AG09309 (cell line): ENCODE measurements at places on chromosomes 4 and X.
A peak's percentile ranks its signal among the peaks of the same experiment; 100 is the strongest.

DNA sequence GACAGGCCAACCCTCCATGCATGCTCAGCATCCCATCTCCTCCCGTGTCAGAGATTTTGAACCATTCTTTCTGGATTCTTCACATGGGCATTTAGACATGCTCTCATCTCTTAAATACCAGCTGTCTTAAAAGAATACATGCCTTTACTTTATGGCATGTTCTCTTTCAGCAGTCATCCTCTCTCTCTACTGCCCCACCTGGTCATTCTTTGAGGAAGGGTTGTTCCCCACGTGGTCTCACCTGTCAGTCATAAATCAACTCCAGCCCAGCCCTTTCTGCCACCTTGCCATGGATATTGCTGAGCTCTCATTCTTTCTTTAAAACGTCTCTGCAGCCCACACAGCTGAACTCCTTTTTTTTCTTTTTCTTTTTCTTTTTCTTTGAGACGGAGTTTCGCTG is 111.3 kb downstream of the ARHGAP10 start:
- no peak for DNase-seq

DNA sequence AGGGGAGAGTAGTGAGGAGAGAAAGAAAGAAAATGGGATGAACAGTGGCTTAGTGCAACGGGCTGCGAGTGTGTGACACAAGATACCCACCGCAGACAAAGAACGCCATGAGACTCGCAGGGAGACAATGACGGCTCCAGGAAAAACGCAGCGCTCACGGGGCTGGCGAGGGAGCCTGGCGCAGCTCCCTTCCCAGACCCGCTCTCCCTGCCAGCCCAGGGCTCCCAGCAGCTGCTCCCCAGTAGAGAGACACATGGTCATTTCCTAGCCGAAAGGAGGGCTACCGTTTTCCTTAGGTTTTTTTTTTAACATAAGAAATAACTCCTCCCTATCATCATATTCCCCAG is 149.5 kb downstream of the MAML3 start:
- peak; percentile 7 for DNase-seq

- DNase-seq, result no peak
Observed at GRCh38 chrX:46634577-46634976, 61.0 kb downstream of the CHST7 start.

- no peak for DNase-seq
Observed at GRCh38 chr4:83250687-83251446, 33.7 kb downstream of the COQ2 start.

DNA sequence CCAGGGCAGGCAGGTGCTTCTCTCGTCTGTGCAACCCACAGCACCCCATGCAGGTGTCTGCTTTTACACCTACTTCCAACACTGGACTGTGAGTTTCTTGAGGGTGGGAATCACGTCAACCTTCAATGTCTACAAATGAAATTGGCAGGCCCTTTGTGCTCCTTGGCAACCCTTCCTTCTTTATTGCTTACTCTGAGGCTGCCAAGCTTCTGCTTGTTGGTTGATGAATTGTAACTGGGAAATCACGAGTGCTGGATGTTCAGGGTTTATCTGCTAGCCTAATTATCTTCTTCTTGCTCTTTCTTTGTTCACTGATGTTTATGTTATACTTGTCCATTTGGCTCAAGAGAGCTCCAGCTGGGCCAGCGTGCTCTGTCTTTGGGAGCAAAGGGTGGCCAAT is 2.5 kb upstream of the DGAT2L6 start:
- DNase-seq, result no peak

DNA sequence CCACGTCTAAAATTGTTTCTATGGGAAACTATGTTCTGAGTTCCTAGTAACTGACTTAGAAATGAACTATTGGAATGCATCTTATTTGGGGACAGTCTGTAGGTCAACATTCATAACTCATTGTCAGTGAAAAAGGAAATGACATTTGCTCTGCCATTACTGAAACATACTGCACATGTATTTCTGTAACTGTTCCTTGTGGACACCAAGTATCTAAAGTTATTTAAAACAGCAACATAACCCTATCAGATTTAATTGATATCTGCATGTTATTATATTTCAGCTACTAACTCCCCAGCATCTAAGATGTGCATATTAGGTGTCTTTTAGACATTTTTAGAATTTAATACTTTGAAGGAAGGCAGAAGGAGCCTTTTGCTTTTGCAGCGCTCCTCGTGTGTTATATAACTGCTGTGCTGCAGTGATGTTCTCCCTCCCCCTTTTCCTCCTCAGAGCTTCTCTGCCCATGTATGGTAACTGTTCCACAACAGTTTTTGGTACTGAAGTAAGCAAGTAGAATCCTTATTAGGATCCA is 37.2 kb upstream of the TMEM131L start:
- no peak for DNase-seq

DNA sequence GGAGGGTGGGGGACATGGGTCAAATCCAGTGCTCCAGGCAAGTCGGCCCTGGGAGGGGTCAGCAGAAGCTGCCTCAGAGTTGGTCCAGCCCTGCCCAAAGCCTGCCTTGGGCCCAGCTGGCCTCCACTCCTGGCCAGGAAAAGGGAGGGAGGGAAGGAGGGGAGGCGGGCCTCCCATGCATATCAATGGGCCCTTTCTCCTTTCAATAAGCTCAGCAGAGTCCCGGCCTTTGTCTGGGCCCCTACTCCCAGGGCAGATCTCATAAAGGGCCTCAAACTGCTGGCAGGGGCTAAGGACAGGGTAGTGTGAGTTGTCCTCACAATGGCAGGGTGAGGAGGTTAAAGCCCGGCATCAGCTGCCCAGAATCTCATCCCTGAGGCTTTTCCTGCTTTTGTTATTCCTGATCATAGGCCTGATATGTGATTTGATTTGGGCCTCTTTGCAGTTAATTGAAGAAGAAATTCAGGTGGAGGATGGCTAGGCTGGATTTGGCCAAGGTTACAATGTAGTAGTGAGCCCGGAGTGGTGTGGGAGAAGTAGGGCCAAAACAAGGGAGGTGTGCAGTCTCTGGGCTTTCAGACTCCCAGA is 121.1 kb upstream of the ATP6AP2 start:
- DNase-seq, result no peak

DNA sequence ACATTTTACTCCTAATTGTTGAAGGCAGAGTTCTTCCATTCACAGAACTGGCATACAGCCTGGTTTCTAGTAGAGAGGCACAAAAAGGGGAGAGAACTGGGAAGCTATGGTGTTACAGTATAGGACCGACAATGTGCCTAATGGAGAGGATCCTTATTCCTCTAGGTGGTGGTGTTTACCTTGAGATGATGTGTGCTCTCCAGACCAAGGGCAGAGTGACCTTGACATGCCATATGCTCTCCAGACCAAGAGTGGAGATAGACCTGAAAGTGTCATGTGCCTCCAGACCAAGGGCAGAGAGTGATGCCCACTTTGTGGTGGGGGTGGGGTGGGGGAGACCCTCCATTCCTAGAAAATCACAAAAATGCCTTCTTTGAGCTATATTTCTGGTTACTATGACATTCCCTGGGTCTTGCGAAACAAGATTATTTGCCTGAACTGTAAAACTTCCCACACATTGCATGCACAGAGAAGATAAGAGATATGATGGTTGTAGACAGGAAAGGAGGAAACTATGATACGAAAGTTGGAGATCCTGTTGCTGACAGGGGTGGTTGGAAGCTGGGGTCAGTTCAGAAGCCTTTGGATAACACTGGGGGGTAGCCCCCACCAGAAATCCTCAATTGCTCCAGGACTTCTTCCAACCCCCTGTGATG is 119.7 kb downstream of the TEX13C start:
- DNase-seq, result no peak

- DNase-seq, result no peak
Observed at GRCh38 chr4:98068495-98068894, 74.8 kb downstream of the STPG2 start.

DNA sequence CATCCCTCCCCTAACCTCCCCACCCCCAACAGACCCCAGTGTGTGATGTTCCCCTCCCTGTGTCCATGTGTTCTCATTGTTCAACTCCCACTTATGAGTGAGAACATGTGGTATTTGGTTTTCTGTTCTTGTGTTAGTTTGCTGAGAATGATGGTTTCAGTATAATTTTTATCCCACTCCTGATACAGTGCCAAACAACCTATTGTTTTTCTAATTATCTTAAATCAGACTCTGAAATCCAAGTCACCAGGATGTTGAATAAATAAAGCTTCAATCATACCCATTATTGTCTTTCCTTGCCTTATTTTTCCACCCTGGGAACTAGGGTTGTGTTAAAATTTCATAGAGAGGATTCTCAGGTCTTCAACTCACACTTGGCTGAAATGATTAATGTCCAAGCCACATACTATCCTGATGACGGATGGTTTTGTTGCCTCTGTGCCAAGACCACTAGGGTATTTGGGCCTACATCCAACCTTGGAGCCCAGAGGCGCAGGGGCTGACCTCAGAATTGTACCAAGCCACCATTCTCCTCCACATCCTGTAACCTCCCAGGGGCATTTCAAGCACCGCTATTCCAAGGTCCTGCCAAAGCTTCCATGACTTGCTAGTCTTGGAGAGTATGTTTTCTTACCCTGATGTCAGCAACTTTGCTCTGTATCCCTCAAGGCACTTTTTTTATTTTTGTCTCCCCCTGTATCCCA is 332.4 kb downstream of the ARHGAP24 start:
- DNase-seq, result peak; percentile 55

GRCh38 chrX:139724626-139725025 is 16.7 kb upstream of the MCF2 start:
- DNase-seq, result no peak

- no peak for DNase-seq
Observed at GRCh38 chr4:41561244-41561643, 23.3 kb downstream of the LIMCH1 start.

- no peak for DNase-seq
Observed at GRCh38 chrX:47179221-47179927, 14.3 kb upstream of the UBA1 start.

DNA sequence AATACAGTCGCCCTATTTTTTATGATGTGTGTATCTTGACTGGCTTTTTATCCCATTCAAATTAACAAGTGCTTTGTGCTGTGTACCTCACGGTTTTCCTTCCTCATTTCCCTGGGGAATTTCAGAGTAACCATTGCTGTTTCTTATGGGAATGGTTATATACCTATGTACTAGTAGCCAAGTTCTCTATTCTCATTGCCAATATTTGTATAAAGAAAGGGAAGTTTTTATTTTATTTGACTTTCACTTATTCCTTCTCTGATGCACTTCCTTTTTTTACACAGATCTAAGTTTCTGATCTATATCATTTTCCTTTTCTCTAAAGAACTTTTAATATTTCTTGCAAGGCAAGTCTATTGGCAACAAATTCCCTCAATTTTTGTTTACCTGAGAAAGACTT is 181.3 kb downstream of the SOWAHB start:
- no peak for DNase-seq

GRCh38 chr4:6466756-6467381 is 5.5 kb downstream of the PPP2R2C start:
- DNase-seq, result no peak

DNA sequence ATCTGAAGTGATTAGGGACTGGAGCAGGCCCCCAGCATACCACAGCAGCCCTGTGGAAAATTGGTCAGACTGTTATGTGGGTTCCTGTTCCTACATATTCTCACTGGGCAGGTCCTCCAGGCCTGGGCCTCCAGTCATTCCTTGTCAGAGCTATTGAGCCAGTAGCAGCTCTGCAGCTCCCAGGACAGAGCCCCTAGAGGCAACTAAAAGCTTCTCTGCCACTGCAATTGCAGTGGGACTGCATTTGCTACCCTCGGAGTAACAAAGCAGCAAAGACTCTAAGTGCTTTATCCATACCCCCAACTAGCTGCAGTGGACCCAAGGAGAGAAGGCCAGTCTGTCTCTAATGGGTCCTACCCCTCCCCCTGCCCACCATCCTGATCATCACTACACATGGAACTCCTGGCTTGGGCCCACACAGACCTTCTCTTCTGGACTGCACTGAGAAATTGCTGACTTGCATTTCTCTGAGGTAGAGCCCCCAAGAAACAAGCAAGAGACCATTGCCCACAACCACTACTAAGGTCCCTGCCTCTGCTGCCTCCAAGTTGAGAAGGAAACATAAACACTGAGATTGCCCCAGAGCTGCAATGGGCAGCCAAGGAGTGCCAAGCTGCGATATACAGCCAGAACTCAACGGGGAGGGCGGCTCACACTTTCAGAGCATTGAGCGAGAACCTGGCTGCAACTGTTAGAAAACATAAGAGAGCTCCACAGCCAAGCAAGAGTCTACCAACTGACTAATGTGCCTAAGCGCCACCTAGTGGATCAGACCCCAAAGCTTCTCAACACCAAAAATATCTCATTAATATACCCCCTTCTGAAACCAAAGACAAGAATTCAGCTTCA is 738.7 kb upstream of the NDST4 start:
- no peak for DNase-seq

DNA sequence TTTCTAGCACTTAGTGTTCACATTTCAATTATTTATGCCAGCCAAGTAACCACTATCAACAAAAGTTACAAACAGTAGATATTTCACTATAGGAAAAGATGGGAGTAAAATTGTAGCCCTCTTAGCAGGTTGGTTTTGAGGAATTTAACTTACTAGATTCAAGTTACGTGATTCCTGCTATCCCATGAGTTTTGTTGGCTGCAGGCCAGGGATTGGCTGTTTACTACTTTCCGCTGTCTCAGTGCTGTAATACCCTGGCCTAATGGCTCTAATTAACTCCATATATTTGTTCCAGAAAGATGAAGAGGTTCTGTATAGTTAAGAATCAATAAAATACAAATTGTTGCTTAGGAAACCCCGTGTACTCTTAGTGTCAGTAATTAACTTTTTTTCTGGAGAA is 55.5 kb upstream of the MAGED1 start:
- DNase-seq, result peak; percentile 2

DNA sequence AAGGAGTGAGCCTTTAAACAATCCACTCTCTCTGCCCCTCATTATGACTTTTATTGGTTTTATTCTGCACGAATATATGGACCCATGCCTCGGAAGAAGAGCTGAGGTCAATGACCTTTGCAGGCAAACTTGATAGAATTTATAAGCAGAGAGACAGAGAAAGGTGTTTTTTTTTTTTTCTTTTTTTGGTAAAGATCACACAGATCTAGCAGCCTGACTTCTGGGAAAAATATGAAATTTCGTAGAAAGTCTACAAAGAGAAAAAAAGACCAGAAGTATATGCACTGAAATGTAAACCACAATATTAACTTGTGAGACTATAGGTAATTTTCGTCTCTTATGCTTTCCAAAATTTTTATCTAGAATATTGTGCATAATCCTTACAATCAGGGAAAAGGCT is 61.6 kb downstream of the LEF1 start:
- DNase-seq, result no peak

GRCh38 chr4:117814277-117815246 is 219.7 kb upstream of the NDST3 start:
- no peak for DNase-seq

DNA sequence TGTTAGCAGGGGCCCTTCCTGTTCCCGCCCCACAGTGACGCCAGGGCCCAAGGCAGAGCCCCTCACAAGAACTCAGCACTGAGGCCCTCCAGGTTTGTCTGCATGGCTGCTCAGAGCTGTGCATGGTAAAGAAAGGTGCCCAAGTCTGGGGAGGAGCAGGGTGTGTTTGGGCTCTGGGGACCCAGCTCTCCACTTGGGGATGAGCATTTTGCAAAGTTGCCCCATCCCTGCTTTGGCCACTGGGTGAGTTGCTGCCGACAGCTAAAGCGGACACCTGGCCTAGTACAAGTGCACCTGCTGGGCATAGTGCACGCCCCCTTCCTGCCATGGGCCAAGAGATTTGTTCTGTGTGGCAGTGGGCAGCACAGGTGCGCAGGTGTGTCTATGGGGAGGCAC is 2.0 kb upstream of the MXD4 start:
- DNase-seq, result no peak

GRCh38 chr4:871484-871883 is 45.6 kb upstream of the CPLX1 start:
- DNase-seq, result no peak

- peak; percentile 13 for DNase-seq
Observed at GRCh38 chr4:77308843-77309242, 151.8 kb downstream of the CCNG2 start.

- no peak for DNase-seq
Observed at GRCh38 chr4:76078033-76078613, 3.6 kb downstream of the ART3 start.
